ENCODE measurements at places on chromosomes 1 and 21. TPM values are rescaled to one million over a fixed set of nuclear protein-coding genes. Genes with fewer than 3 reads are reported as not detected.

- no peak for DNase-seq
These were observed 349.7 kb downstream of the RWDD3 start for GRCh38 chr1:95583661-95584210.

The TACSTD2 gene
- 183 TPM for total RNA-seq

DNA sequence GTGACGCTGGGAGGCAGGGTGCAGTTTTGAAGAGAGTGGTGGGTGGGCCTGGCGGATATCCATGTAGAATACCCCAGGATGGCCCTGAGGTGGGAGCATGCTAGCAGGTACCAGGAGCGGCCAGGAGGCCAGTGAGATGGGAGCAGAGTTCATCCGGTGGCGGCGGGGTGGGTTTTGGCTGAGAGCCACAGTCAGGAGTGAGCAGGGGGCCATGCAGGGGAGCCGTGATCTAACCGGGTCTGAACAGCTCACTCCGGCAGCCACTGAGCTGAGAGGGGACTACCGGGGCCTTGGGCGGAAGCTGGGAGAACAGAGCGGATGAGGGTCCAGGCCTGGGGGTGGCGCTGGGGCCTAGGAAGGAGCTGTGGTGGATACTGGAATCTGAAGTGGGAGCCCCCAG is 47.6 kb upstream of the LRP8 start:
- DNase-seq = no peak

The CACNA1S gene
- total RNA-seq = not detected

The NTNG1 gene
- 5.2 TPM for total RNA-seq

Data from kidney epithelial cell (primary cell).